ENCODE measurements at places on chromosomes 11 and 22.
A peak's percentile ranks its signal among the peaks of the same experiment; 100 is the strongest.

DNA sequence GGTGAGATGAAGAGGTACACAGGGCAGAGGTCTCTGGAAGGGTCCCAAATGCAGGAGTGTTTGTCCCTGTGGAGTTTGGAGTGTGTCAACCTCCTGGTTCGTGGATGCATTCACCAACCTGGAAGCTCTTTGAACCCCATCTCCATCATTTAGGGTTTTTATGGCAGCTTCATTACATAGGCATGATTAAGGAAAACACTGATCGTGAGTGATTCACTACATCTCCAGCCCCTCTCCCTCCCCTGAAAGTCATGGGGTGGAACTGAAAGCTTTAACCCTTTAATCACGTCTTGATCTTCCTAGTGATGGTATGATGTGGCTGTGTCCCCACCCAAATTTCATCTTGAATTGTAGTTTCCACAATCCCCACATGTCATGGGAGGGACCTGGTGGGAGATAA lies 19.8 kb upstream of the INCENP start:
- DNase-seq = no peak

- no peak for DNase-seq
Observed at GRCh38 chr11:128354476-128354875, 232.9 kb downstream of the ETS1 start.

DNA sequence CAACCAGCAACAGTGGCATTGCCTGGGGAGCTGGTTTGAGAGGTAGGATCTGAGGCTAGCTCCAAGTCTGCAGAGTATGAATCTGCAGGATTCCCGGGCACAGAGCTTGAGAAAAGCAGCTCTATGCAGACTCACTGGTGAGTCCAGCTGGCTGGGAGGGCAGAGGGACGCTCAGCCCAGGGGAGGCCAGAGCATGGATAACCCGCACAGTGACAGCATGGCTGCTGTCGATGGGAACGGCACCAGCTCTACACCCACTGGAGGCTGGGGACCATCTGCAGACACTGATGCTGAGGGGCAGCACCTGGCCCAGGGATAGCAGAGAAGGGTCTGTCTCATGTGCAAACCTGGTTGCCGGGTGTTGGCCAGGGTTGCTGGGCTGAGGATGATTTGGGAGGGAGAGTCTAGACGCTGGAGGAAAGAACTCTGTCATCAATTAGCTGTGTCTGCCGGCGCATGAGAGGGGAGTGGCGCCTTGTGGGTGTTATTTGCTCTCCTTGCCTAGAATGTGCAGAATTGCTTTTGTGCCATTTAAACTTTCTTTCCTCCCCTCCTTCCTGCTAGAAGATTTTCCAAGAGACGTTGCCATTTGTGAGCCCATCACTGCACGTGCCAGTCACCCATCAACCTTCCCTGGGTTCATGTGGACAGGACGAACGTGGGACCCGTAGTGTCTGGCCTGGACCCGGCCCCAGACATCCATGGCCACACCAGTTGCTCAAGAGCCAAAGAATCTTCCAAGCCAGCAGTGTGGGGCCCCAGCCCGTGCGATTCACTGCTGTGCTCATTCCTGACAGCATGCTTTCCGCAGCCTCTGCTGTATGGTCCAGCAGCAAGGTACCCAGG lies 19.1 kb upstream of the LINC01488 start:
- DNase-seq = no peak

- DNase-seq = no peak
Observed at GRCh38 chr11:39810358-39810757, 1649.1 kb downstream of the LRRC4C start.

- DNase-seq = no peak
Observed at GRCh38 chr11:119028346-119029068, 2.2 kb downstream of the SLC37A4 start.

- DNase-seq = no peak
Observed at GRCh38 chr11:44952082-44952481, 1.4 kb upstream of the TP53I11 start.

- DNase-seq = peak; percentile 88
Observed at GRCh38 chr11:110349138-110349996, 53.0 kb upstream of the RDX start.

DNA sequence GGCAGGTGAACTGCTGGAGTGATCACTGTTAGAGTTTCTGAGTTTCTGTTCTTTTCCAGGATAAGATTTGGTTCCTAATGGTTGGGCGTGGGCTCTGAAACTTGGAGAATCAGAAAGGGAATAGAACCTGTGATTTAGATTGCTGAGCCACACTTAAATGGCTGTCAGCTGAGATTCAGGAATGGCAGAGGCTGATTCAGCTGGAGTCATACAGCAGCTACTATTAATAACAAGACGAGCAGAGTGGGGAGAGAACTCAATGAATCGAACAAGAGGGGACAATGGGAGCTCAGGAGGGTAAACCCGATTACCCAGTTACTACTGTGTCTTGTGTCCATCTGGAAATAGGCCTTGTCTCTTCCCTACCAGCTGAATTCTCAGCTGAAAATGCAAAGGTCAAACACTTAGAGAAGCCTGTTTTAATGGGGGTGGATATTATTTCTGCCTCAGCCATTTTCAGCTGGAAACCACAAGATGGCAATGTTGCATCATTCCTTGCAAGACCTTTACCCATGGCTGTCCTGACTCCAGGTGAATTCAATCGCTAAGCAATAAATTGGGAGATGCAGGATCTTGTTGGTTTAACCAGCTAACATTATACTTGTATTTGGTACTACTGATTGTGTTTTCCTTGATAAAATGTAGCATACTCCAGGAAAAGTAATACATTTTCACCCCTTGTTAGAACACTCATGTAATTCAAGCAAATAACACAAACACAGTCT lies 104.5 kb upstream of the RAG2 start:
- peak; percentile 62 for DNase-seq

DNA sequence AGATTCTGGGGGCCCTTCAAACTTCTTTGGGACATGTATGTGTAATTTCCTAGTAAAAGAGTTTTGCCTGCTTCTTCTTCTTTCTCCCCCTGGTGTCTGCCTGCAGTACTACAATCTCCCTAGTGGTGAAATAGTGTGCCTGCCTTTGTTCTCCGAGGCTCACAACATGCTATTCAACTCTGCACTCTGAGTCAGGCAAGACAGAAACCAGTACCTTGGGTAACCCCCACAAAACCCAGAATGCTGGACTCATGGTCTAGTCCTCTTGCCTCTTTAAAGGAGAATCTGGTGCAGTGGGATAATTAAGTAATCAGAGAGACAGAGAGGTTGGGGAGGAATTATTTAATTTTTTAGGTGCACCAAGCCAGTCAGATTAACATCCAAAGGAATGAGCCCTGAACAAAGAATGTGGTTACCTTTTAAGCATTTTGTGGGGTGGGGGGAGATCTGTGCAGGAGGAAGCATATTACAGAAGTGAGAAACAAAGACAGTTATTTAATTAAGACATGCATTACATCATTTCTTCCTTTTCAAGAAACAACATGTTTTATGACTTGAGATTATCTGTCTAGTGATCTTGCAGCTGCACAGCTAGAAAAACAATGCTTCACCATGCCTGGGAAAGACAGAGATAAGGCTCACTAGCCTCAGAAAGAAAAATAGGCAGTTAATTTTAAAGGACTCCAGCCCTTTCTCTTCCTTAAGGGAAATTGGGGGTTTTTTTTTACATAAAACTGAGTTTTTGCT lies 11.0 kb upstream of the MS4A6A start:
- DNase-seq = peak; percentile 88

- DNase-seq = no peak
Observed at GRCh38 chr11:63243533-63243932, at the start of gene SLC22A25. Gene SLC22A25, minus strand, starts transcription at chr11:63243599. Its CDS starts 13,947 bp downstream, at chr11:63229652.

DNA sequence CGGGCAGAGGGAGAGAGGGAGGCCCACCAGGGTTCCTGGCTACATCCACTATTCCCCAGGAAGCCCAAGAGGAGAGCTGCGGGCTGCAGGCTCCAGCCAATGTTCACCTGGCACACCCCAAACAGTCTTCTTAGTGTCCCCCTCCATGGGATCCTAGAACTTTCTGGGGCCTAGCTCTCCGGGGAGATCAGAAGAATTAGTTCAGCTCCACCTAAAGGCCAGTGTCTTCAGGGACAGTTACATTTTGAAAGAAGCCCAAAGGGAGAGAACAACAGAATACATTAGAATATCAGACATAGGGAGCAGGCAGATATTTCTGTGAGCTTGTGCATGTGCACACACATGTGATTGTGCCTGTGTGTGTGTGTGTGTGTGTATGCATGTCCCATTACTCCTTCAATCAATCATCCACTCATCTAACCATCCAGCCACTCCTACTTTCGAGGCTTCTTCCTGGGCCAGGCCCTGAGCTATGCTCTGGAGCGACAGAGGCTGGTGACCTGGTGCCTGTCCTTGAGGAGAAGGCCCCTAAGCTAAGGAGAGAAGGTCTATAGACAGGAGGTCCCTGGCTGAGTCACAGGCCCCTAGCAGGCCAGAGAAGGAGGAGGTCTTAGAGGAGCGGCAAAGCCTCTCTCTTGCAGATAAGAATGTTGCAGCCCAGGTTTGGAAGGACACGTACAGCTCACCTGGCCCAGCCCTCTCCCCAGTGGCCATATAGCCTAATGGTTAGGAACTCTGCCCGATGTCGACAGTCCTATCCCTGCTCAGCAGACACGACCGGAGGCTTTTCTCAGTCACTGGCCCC lies 165.5 kb downstream of the DSCAML1 start:
- DNase-seq = no peak

Data from activated CD4-positive, alpha-beta T cell treated with anti-CD3 and anti-CD28 coated beads, Interleukin-2, amount 10 ng/mL, durations not matched to agents 24 days and 14 days (primary cell).